ENCODE measurements at places on chromosomes 5 and 9.

DNA sequence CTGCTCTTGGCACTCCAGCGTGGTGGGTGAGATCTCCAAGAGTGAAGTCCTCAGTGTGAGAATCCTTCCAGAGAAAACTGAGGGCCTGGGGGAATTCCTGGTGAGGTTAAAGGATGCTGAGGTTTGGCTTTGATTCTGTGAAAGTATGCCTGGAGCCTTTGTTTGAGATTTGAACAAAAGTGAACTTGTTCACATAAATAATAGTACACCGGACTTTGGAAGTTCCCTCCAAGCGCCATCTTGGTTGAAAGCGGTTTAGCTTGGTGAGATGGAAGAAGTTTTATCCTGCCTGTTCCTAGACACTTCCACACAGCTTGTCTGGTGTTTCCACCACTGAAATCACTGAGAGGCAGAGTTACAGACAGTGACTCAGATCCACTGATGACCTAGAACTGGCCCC lies 286.4 kb downstream of the NTRK2 start:
- DNase-seq, result no peak

DNA sequence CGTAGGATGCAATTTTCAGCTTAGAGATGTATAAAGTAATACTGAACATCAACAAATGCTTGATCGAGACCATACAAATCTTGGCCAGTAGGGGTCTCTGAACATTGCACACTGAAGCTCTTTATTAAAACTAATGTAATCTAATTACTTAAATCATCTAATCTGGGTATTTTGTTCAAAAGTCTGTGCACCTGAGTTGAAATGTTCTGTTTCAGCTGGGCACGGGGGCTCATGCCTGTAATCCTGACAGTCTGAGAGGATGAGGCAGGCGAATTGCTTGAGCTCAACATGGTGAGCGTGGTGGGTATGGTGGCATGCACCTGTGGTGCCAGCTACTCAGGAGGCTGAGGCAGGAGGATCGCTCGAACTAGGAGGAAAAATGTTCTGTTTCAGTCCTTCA lies 41.0 kb downstream of the ESM1 start:
- peak; percentile 38 for DNase-seq

DNA sequence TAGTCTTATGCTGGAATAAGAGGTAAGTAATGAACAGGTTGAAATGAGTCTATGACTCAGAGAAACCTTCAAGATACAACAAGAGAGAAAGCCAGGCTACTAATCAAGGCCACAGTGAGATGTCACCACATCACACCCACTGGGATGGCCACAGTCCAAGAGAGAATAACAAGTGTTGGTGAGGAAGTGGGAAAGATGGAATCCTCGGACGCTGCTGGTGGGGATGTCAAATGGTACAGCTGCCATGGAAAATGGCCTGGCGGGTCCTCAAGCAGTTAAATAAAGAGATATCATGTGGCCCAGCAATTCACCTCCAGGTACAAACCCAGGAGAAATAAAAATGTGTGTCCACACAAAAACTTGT lies 41.9 kb upstream of the NEURL1B start:
- DNase-seq, result no peak

GRCh38 chr9:14434158-14434504 lies 120.2 kb upstream of the NFIB start:
- DNase-seq, result peak; percentile 5

- DNase-seq, result no peak
Measured at GRCh38 chr5:76393035-76393680, 9.9 kb upstream of the IQGAP2 start.

DNA sequence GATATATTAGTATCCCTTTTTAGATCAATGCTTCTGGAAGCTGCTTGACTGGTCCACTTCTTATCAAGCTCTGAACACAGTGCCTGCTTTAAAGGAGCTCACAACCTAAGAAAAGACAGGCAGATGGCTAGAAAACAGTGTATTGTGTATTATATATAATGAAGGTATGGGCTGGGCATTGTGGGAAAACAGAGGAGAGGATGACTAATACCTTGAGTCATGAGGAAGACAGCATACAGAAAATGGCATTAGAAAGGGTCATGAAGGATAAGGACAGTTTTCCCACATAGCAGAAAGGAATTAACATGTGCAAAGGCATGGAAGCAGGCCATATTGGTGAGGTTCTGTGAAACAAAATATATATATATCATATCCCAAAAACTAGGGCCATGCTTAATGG lies 309.6 kb downstream of the MLLT3 start:
- DNase-seq, result no peak

DNA sequence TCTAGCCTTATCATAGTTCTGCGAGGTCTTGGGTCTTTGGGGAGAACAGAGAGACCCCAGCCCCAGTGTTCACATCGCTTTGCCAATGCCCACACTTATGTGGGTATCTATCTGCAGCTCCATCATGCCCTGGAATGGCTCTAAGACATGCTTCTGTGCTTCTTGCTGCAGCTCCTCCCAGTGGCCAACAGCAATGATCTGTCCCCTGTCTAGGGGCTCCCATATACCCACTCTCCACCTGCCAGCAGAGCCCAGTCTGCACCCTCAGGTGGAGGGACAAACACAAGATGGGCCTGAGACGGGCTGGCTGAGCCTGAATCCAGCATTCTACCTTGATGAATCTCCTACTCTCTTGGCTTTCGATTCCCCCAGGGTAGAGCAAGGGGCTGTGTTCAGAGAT lies 14.6 kb upstream of the DAP start:
- DNase-seq, result peak; percentile 6

DNA sequence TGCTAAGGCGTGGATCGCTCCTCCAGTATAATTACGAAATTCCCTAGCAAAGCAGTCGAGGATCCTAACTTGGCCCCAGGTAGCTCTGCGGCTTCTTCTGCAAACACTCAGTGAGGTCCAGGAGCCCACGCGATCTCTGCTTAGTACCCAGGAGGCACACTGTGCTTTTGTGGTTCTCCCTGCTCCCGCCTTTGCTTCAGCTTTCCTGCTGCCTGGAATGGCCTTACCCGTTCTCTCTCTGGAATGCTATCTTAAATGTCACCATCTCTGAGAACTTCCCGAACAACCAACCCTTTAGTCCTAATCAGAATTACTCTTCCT lies 639 bp downstream of the INVS start:
- DNase-seq, result no peak

DNA sequence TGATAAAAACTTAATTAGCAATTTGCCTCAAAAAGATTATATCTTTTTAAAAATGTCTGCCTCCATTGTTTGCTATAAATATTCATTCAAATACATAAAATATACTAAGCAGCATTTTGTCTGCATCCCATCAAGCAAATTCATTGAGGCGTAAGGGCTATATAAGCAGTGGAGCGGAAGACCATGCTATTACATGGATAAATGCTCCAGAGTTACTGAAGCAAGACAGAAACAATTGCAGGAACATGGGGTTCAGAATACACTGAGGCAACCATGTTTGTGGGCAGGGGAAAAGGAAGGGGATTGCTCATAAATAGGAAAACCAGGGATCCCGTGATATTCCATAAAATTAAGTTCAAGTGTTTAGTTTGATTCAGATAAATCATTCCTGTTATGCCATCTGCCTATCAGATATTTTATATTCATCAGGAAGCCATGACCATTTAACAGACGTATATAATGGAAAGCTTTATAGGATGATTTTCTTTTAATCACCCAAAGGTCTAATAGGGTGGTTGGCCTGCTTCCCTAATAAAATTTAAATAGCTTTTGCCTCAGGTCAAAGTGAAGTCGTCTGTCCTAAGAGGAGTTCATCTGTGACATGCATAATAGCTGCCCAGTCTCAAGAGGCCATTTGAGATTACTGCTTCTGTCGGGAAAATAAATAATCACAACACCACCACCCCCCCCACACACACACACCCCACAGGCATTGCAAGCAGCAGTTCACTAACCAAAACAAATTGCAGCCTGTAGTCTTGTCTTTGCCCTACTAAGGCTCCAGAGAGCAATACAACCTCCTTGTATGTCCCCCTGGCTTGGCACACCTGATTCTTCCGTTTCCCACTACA lies 105.2 kb downstream of the RASEF start:
- no peak for DNase-seq

DNA sequence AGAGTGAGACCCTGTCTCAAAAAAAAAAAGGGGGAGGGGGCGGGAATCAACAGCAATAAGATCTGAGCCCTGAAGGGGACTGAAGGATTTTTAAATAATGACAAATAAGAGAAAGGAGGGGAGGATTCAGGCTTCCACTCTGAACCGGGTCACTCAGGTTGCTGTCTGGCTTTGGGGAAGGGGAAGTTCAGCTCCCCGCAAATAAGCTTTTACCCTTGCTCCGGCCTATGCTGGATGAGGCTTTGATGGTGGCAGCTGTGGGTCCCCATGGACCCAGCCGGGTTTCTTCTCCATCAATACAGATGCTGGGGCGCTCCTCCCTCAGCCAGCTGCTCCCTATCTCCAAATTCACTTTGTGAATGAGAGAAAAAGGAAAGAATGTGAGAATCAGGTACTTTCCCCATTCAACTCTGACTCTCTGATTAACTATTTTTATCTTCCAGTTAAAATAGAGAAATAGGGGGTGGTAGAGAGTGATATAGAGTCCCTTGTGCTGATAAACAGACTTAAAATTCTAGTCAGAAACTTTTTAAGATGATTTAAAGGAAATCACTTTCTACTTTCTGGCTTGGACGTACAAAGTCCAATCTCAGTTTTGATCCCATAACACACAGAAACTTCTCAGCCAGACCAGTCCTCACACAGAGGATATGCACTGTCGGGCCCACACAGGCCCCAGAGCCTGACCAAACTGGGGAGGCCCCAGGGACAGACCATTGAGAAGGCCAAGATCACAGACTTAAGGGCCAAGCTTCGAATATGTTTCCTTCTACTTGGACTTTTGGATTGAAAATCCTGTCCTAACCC lies 39.6 kb downstream of the C5orf15 start:
- DNase-seq, result no peak

DNA sequence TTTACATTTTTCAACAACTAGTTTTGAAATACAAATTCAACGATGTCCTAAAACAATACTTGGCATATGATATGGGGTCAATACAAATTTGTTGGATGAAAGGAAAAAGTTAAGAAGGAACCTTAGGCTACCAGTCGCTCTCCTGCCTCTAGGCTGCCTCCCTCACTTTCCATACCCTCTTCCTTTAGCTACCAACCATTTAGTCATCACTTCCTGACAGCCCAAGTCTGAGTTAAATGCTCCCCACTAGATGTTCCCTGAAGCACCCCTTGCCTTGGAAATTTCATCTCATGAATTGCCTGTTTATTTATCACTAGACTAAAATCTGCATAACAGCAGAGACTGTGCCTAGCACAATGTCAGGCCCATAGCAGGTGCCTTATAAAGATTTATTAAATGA lies 2.7 kb upstream of the LARS1 start:
- no peak for DNase-seq

- DNase-seq, result peak; percentile 29
Measured at GRCh38 chr9:79858508-79858907, 286.7 kb downstream of the TLE4 start.

- DNase-seq, result no peak
Measured at GRCh38 chr9:137762414-137763061, 115.0 kb upstream of the CACNA1B start.

DNA sequence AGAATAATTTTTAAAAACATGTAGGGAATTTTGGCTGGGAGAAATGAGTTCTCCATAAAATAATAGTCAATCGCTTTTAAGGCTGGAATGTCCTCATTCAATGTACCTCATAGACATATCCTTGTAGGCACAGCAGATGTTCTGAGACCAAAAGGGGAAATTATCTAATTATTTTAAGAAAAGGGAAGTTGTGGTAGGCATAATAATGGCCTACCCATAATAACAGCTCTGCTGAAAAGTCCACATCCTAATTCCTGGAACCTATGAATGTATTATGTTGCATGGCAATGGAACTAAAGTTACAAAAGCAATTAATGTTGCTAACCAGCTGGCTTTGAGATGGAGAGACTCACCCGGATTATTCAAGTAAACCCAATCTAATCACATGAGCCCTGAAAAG lies 216.1 kb downstream of the TRIM36 start:
- DNase-seq, result no peak

DNA sequence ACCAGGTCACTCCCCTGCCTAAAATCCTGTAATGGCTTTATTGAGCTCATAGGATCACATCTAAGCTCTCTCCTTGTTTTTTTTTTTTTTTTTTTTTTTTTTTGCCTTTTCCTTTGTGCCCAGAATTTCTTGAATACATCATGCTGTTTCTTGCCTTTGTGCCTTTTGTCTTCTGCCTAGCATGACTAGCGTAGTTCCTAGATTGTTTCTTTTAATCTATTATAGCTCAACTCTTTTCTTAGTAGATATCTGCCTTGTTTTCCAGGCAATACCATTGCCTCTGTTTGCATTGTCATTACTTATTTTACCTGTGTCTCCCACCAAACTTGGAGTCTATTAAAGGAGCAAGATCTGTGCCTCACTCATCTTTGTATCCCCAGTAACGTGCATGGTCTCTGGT lies 106.1 kb upstream of the C9orf72 start:
- no peak for DNase-seq

All from hematopoietic multipotent progenitor cell treated with erythropoietin and hydrocortisone succinate and interleukin-3 and kit ligand, for 8 days (in vitro differentiated cells).